ENCODE measurements at places on chromosomes 1 and 21.
A peak's percentile ranks its signal among the peaks of the same experiment; 100 is the strongest.

DNA sequence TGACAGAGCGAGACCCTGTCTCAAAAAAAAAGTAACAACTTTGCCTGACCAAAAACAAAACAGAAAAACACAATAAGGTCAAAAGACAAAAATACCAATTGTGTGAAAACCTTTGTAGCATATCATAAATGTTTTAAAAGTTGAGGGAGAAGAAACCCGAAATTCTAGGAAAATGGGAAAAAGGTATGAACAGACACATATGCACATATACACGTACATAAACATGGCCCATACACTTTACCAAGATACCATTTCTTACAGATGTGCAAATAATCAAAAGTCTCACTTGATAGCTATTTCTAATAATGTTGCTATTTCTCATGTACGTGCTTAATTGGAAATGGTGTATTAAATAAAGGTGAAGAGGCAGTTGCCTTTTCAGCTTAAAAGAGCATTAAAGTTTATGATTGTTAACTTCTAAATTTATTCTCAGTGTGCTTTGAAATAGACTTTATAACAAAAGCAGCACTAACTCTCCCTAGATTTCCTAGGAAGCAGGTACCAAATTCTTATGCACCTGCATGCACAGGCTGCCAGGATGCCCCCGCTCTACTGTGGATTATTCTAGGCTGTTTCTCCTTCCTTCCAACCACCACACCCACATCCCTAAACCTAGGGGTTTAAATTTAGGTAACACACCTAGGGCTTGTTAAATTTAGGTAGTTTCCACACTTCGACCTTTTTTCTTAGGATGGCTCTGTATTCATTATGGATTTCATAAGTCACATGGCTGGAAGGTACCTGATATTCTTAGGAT lies 33.8 kb downstream of the ADARB1 start:
- no peak for DNase-seq

- DNase-seq: peak; percentile 56
Observed at GRCh38 chr1:50978852-50979781, 9.1 kb downstream of the CDKN2C start.

DNA sequence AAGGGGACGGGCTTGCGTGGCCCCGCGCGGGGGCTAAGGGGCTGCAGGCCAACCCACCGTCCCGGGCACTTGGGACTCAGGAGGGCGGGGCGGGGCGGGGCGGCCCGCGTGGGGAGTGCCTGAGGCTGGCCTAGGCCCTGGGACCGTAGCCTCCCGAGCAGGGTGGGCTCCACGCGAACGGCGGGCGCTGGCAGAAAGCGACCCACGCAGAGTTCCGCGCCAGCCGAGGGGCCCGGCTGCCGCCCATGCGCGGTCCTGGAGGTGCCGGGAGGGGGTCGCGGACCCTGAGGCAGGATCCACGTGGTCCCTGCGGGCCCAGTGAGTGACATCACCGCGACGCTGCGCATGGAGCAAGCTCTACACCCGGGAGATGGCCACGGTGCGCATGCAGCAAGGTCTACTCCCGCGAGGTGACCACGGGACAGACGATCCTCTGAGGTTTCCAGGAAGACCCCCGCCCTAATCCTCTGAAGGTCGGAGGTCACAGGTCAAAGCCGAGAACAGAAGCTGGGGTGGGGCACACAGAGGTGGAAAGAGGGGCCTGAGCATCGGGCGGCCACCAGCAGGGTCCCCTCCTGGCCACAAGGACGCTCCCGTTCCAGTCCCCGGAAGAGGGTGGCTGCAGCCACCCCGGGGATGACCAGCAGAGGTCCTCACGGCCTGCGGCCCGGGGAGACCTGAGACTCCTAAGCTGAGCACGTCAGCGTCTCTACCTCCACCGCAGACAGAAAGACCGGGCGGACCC lies 13.5 kb upstream of the SLC19A1 start:
- DNase-seq: peak; percentile 86

- DNase-seq: no peak
Observed at GRCh38 chr1:211420389-211420788, 71.6 kb downstream of the RD3 start.

DNA sequence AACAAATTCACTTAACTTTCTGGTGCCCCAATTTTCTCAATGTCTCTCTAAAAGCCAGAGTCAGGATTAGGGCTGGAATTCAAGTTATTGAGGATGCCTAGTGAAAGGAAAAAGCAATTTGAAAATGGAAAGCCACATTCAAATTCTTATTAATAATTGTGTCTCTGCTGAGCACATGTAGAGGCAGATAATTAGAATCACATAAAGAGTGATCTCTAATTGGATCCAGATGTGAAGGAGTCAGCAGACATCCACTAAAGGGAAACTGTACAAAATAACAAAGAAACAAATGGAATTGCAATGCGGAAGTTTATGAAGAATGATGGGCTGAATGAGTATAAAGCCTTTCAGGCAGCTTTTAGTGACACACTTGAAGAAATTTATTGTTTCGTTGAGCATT lies 482.6 kb downstream of the TTLL7 start:
- no peak for DNase-seq

DNA sequence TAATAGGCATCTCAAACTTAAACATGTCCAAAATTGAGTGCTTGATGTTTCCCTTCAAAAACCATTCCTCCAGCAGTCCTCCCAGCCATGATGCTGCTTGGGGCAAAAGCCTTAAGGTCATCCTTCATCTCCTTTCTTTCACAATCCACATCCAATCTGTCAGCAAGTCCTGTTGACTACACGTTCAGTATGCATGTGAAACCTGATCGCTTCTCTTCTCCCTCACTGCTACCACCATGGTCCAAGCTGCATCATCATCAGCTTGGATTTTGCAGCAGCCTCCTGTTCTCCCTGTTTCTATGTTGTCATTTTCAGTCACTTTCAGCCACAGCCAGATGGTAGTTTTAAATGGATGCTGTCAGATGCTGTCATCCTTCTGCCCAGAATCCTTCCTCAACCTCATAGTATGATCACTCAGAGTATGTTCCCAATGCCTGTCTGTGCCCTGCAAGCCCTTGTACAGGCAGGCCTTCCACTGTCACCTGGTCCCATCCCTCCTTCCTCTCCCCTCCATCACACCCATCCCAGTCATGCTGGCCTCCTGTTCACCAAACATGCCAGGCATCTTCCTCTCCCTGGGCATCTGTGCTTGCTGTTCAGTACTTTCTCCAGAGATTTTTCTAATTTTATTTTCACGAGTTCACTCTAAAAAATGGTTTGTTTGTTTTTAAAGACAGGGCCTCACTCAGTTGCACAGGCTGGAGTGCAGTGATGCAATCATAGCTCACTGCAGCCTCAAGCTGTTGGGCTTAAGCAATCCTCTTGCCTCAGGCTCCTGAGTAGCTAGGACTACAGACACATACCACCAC lies 66.0 kb downstream of the SYDE2 start:
- no peak for DNase-seq

- DNase-seq: no peak
Observed at GRCh38 chr1:233916706-233917105, 12.2 kb downstream of the SLC35F3 start.

- no peak for DNase-seq
Observed at GRCh38 chr1:21239221-21239620, 51.0 kb downstream of the ECE1 start.

- DNase-seq: no peak
Observed at GRCh38 chr1:74780594-74780993, 47.6 kb downstream of the TYW3 start.

- DNase-seq: no peak
Observed at GRCh38 chr21:35981514-35982070, 78.7 kb downstream of the SETD4 start.

- no peak for DNase-seq
Observed at GRCh38 chr1:12486401-12487005, 131.5 kb downstream of the DHRS3 start.

DNA sequence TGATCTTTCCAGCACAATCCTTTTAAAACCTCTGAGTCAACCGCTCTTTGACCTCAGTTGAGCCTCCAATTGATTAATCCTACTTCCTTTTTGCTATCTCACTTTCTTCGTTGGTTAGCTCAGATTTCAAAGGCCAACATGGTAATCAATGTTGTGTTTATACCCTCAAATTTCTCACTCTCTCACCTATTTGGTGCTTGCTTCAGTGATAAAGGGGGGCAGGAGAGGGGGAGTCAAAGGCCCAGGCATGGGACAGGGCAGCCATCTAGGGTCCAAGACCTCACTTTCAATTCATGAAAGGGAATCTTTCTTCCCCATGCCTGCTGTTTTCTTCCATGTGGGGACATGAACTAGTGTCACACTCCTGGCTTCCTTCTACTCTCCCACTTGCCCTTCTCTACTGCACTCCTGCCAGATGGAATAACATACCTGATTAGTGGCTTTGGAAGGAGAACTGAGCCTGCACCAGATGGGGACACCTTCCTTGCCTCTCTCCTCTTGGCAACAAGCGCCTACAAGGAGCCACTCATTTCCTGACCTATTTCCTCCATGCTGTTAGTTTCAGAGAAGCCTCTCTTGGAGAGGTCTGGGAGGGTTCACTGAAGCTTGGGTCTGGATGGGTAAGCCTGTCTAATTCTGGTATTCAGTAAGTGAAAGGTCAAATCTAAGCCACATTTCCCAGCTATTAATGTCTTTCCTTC lies 73.3 kb upstream of the ARHGAP29 start:
- no peak for DNase-seq

DNA sequence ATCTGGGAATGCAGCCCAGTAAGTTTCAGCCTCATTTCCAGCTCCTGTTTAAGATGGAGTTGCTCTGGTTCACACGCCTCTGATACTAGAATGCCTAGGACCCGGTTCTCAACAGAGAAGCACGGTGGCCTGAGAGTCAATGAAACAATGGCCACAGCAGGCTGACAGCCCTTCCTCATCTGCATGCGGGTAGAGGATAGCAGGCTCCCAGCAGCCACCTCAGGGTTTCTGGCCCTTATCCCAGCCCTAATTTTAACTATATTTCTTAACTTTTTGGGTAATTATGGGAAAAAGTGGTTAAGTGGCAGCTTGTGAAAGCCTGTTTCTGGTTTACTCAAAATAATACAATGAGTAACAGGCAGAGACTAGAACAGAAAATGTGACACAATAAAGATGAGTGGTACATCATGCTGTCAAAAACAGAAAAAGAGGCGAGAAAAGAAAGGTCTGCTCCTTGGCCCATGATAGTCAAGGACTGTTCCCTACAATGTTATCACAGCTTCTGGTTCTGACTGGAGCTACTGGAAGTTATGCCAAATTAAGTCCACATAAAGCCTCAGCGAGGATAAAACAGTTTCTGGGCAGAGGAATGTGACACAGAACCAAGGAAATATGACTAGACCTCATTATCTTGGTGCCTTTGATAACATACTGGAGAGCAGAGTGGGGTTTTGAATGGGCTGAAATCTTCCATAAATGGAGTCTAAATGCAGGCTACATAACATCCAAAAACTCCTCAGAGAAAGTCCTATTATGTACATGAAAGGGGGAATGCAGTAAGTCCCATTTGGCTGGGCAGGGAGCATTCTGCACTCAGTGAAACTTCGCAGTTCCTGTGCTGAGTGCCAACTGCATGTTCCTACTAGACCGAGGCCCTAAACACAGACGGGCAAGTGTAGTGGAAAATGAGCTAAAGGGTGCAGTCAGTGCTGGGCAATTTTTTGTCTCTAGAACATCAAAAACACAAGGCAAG lies 92.1 kb downstream of the NIBAN1 start:
- DNase-seq: no peak

- no peak for DNase-seq
Observed at GRCh38 chr1:52253421-52253820, 111.5 kb downstream of the ZFYVE9 start.

DNA sequence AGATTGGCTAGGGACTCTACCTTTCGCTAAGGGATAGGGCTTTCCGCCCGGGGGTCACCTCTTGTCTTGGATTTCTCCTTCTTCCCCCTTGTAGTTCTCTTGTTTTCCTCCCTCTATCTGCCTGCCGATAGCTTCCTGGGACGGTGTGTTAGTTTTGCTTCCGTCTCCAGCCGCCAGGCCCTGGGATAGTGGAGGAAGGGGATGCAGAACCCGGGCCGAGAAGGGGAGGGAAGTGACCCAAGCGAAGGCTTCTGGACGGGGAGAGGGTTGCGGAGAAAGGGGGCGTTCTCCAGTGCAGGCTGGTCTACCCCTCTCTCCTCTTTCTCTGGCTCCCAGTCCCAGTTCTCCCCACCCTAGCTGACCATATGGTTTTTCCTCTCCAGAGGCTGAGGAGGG lies 871 bp downstream of the TUFT1 start:
- no peak for DNase-seq

DNA sequence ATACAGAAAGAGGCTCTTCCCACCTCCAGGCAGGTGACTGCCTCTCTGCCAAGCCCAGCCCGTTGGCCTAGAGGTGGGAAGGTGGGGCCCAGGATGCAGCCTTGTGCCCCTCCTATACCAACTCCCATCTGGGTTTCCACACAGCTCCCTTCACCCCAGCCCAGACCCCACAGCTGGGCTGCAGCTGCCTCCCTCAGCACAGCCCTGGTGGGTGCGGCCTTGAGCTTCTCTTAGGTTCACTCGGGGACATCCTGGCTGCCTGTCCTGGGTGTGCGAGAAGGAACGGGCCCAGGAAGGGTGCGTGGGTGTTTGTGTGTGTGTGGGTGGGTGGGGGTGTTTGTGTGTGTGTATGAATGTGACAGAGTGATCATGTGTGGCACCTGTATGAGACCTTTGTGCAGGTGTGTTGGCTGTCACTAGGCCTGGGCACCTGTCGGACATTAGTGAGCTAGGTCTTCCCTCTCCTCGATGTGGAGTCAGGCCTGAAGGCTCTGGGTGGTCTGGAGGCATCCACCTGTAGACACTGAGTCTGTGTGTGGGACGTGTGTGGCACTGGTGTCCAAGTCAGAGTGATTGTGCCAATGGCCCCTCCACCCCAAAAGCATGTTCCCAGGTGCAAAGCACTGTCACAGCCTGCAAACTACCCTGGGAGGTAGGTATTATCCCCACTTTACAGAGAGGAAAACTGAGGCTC lies 30.7 kb downstream of the FOXO6 start:
- DNase-seq: no peak

DNA sequence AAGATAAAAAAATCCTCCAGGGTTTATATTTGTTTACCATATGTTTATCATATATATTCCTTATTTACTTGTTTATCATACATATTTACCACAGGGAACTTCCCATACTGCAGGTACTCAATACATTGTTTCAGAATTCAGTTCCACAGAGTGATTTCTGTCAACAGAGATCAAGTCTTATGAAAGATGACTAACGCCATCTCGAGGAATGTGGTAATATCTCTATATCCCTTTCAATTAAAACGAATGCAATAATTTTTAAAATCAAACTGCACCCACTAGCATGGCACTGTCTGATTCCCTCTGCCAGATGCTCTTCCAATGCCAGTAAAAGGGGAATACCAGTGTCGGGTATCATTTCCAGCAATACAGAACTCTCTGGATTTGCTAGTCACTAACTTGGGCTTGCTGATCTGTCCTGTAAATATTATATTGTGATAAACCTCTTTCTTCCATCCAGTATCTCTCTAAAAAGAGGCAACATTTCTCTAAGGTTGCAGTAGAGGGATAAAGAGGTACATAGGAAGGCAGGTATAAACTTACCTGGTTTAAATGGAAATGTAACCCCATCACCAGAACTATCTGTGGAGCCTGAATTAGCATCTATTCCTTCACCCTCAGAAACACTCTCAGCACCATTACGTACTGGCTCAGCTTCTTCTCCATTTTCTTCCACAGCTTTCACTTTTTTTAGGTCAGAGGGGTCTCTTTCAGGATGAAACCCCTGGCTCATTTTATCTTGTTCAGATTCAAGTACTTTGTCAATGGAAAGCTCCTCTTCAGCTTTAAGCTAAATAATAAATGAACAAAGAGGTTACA lies 112.3 kb upstream of the HP1BP3 start:
- no peak for DNase-seq
